ENCODE measurements at places on chromosomes 13 and 19.

- peak; percentile 92 for DNase-seq
Measured at GRCh38 chr19:58581227-58582141, 8.3 kb upstream of the MZF1 start.

DNA sequence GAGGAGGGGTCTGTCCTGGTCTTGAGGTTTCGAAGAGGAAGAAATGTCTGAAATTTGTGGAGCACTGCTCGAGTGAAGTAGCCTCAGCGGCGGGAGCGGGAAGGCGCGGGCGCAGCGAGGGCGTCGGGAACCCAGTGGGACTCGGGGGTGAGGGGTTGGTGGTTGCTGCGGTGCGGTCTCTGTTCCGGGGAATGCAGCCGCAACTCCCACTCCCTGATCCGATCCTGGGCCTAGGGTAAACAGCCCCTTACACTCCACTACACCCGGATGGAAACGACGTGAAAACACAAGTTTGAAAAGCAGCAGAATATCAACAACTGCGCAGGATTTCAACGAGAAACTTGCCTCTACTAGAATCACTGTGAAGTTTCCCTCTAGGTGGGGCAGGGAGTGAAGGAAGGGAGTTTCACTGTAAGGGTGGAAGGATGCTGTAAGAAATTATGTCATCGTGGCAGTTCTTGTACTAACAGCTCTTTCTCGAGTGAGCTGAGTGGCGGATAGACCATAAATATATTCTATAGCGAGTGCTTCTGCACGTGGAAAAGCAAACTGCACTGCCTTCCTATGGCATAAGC lies 2.0 kb upstream of the KLF12 start:
- no peak for DNase-seq

DNA sequence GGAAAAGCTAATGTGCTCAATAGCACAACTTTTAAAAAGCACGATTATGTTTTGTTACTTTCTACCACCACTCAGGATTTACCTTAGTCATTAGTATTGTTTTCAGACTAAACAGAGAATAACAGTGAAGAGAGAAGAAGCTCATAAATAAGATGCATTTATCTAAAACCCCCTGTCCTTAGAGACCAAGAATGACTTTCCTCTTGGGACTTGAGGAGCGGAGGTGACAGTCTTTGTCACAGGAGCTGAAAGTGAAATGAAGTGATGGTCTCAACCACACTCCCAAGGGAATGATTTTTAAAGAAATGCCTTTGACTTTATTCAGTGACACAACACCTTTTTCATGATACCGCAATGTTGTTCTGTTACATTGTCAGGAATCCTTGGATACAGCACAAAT lies 190.6 kb upstream of the NBEA start:
- no peak for DNase-seq

- no peak for DNase-seq
Measured at GRCh38 chr19:5059793-5060192, 90.9 kb downstream of the KDM4B start.

DNA sequence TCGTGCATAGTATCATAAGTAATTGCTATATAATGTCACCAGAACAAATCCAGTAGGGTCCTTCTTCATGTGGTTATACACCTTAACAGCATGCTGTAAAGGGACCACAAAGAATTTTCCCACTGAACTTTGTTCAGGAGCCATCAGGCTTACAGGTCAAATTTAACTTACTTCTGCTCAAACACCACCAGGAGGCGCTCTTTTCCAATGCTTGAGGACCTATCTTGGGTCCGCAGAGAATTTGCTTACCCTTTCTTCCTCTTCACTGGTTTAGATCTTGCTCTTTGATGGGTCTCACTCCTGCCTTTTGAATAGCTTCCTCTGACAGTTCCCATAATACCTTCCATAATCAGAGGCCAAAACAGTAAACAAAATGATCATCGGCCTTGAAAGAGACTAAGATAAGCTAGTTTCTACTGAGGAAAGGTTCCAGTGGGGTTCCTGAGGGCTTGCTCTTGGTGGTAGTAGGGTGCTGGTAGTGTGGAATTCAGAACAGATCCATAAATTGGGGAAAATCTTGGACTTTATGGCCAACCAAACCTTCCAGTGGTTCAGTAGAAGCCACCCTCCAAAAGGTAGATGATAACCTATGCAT lies 37.4 kb downstream of the SCGB2B2 start:
- peak; percentile 44 for DNase-seq

GRCh38 chr19:16626796-16627192 lies 1.2 kb downstream of the MED26 start:
- no peak for DNase-seq

All from activated CD4-positive, alpha-beta T cell treated with anti-CD3 and anti-CD28 coated beads for 24 hours (primary cell).